ENCODE measurements at places on chromosomes 6 and 20.

DNA sequence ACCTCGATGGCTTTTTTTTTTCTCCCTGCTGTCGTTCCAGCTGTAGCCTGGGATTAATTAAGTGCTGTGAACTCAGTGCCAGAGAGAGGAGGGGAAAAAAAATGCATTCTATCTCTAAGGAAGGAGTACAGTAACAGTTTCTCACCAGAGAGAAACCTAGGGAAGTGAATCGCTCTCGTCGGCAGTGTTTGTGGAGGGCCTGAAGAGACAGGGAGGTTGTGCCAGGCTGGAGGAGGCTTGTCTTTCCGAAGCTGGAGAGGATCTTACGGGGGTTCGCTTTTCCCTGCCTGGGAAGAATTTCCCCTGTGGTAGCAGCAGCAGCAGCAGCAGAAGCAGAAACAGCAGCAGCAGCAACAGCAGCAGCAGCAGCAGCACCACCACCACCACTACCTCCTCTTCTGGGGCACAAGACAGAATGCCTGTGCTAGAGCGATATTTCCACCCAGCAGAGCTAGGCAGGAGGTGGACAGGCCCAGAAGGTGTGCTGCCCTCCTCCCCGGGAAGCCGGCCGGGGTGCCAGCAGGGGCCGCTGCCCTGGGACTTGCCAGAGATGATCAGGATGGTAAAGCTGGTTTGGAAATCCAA lies 186.5 kb downstream of the PDE7B start:
- DNase-seq = no peak

DNA sequence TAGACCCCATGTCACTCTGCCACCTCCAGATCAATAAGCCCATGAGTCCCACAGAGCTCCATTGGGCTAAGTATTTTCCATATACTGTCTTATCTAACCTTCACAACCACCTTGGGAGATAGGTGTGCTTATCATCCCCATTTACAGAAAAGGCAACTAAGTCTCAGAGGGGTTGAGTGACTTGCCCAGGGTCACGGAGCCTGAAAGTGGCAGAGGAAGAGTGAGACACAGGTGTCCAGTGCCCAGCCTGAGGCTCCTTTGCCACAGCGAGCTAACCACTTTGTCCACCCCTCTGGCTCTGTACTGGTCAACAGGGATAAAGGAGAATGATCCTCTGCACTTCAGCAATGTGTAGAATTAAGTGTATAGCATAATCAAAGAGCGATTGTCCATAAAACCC lies 124.5 kb downstream of the GMDS start:
- no peak for DNase-seq

GRCh38 chr6:115618256-115618655 lies 442.4 kb downstream of the FRK start:
- DNase-seq = peak; percentile 19

DNA sequence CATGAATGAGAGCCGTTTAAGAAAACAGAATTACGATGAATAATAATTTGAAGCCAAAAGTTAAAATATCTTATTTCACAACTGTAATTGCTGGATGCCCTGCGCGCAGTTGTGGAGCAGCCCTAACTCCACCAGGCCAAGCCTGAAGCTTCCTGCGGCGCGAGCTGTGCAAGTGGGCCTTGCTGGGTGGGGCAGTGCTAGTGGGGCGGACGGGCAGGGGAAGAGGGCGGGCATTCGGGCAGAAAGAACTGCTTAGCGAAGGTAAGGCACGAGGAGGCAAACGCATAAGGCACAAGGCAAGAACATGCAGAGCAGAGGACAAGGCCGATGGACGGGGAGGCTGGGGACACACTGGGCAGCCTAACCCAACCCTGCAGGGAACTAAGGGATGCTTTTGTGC lies 2.3 kb downstream of the HLA-DQB2 start:
- DNase-seq = no peak

DNA sequence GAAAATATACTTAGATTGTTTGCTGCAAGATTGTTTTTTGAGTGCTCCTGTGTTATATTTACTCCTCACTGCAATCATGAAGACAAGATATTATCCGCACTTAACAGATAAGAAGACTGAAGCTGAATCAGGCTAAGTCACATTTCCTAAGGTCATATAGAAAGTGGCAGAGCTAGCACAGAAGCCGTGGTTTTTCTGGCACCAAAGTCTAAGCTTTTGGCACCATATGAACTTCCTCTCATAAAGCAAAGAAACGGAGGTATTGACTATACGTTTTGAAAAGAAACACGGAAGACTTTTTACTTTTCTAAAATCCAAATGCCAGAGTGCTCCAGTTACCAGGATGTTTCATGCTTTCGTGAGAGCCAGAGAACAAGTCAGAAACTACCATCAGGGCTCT lies 9.3 kb upstream of the DTD1 start:
- DNase-seq = no peak

GRCh38 chr6:1574890-1575209 lies 34.9 kb upstream of the FOXC1 start:
- DNase-seq = no peak

- DNase-seq = no peak
Observed at GRCh38 chr6:154378518-154378917, 21.9 kb upstream of the IPCEF1 start.

DNA sequence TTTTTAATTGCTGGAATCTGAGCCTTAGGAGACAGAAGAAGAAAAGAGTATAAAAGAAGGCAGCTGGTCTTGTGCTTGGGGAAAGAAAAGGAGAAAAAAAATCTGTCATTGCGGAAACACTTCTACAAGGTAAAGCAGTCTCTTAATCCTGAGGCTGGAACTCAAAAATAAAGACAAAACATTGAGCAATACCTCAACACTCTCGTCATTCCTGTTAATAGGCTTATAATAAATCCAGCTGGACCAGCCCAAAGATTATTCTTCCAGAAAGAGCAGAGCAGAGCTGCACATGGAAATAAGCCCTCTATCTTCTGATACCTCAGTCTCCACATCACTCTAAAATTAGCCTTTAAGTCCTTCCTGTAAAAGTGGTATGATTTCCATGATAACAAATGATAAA lies 62.0 kb upstream of the HIVEP1 start:
- DNase-seq = no peak

GRCh38 chr6:53466257-53466656 lies 78.6 kb downstream of the GCLC start:
- no peak for DNase-seq

DNA sequence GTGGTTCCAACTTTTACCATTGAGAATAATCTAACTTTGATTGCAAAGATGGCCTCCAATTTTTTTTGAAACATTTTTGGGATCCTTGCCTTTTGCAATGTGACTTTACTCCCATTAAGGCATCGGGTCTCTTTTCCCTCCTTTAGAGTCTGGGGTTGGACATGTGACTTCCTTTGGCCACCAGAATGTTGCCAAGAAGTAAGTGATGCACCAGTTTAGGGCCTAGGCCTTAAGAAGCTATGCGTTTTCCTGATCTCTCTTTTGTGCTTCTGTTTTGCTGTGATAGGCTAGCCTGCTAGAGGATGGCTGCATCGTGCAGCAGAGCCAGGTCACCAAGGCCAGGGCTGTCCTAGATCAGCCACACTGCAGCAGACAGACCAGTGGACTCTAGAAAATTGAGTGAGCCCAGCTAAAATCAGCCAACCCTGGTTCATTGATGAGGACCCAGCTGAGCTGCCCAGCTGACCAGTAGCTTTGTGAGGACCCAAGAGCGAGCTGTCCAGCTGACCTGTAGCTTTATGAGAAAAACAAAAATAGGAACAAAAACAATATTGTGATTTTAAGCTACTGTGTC lies 594.0 kb upstream of the JAG1 start:
- DNase-seq = no peak

DNA sequence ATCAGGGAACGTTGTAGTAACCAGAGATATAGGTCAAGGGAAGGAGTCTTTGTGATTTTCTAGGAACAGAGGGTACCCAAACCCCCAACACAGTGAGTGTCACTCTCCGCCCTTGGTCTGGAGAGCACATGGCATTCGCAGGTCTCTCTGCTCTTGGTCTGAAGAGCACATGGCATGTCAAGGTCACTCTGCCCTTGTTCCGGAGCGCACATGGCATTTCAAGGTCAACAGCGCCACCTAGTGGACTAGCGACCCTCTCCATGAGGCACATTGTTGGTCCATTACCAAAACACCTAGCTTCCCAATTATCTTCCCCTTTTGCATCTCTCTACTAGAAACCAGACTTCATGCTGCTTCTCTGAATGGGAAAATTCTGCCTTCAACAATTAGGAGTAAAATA lies 260.0 kb downstream of the C6orf118 start:
- DNase-seq = no peak

- no peak for DNase-seq
Observed at GRCh38 chr6:15143086-15143485, 102.8 kb upstream of the JARID2 start.

GRCh38 chr20:1326031-1326930 lies 2.7 kb downstream of the SDCBP2 start:
- no peak for DNase-seq

GRCh38 chr20:34096699-34097444 lies 15.2 kb downstream of the EIF2S2 start:
- no peak for DNase-seq

DNA sequence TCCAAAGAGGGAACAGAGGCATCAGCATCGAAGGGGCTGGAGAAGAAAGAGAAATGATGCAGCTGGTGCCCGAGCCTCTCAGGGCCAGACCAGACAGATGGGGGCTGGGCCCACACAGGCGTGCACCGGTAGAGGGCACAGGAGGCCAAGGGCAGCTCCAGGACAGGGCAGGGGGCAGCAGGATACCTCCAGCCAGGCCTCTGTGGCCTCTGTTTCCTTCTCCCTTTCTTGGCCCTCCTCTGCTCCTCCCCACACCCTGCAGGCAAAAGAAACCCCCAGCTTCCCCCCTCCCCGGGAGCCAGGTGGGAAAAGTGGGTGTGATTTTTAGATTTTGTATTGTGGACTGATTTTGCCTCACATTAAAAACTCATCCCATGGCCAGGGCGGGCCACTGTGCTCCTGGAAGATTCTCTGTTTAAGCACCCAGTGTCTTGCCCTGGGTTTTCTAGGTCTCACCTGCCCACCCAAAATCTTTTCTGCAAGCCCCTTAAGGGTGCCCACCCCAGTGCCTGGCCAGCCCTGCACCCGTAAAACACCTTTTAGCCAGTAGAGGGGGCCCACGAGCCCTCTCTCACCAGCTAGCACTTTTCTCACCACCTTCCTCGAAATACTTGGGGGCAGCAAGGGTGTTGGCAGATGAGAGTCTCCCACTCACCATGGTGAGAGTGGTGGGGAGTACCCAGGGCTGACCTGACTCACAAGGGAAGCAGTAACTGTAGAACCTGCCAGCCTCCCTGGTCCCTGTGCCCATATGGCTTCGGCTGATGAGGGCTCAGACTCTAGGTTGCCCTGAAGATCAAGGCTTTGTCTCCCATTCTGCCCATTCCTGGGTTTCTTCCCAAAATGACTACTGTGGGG lies 35.7 kb upstream of the ID1 start:
- no peak for DNase-seq

DNA sequence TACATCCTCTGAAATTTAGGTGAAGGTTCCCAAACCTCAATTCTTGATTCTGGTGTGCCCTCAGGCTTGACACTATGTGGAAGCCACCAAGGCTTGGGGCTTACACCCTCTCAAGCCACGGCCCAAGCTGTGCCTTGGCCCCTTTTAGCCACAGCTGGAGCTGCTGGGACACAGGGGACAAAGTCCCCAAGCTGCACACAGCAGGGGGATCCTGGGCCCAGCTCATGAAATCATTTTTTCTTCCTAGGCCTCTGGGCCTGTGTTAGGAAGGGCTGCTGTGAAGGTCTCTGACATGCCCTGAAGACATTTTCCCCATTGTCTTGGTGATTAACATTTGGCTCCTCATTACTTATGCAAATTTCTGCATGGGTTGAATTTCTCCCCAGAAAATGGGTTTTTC lies 37.3 kb upstream of the BACH2 start:
- DNase-seq = no peak

- DNase-seq = no peak
Observed at GRCh38 chr20:44814937-44815336, 4.6 kb upstream of the RIMS4 start.

GRCh38 chr6:169960003-169960344 lies 208.6 kb downstream of the ERMARD start:
- DNase-seq = no peak

- no peak for DNase-seq
Observed at GRCh38 chr6:170344631-170345576, 38.3 kb downstream of the FAM120B start.

- peak; percentile 30 for DNase-seq
Observed at GRCh38 chr6:26056583-26057350, 30.5 kb upstream of the HFE start.

DNA sequence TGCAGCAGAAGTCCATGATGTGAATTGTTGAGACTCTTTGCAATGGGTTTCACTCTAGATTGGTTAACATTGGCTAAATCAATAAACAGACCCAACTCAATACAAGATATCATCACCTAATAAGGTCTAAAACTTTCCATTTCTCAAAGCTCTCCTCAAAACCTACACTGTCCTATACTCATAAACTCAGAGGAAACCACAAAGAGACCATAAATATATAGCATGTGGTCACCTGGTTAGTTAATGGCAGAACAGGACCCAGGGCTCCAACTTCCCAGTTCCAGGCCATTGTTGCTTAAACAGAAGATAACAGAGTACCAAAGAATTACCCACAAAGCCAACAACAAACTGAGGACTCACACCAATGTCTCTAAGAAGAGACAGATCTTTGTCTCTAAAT lies 12.0 kb downstream of the RTN4IP1 start:
- peak; percentile 44 for DNase-seq

- no peak for DNase-seq
Observed at GRCh38 chr6:84764332-84765049, at the start of gene TBX18. Gene TBX18, minus strand, starts transcription at chr6:84764598. Its CDS starts 417 bp downstream, at chr6:84764181.

GRCh38 chr6:3336066-3336786 lies 77.5 kb downstream of the PSMG4 start:
- DNase-seq = no peak

- no peak for DNase-seq
Observed at GRCh38 chr6:125489579-125490285, 188.0 kb upstream of the HDDC2 start.

DNA sequence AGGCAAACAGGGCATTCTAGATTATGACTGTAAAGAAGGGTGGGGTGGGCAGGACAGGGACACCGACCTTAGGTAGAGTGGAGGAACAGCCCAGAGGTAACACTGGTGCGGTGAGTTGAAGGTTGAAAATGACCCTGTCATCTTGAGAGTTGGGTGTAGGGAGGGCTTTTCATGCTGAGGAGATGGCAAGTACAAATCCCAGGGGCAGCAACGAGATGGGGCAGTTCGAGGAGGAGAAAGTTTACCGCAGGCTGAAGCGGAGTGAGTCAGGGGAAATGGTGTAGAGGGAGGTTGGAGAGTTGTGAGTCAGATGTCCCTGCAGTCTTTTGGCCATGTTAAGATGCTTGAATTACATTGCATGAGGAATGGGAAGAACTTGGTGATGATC lies 101.1 kb downstream of the HIVEP1 start:
- no peak for DNase-seq
